ENCODE measurements at places on chromosomes 6 and 20. TPM values are rescaled to one million over a fixed set of nuclear protein-coding genes. Genes with fewer than 3 reads are reported as not detected.

The CDYL gene
- total RNA-seq, result 38.4 TPM

The AGPAT4 gene
- total RNA-seq, result 3.9 TPM

The WFDC5 gene
- not detected for total RNA-seq

The ULBP1 gene
- 0.86 TPM for total RNA-seq

The NRN1 gene
- not detected for total RNA-seq

The ID1 gene
- total RNA-seq, result 774 TPM

The CCN5 gene
- 0.26 TPM for total RNA-seq

The MYLK4 gene
- total RNA-seq, result 0.11 TPM

The NHLRC1 gene
- 1.3 TPM for total RNA-seq

GRCh38 chr6:136525586-136526195 is 24.5 kb downstream of the MAP7 start:
- no peak for DNase-seq

DNA sequence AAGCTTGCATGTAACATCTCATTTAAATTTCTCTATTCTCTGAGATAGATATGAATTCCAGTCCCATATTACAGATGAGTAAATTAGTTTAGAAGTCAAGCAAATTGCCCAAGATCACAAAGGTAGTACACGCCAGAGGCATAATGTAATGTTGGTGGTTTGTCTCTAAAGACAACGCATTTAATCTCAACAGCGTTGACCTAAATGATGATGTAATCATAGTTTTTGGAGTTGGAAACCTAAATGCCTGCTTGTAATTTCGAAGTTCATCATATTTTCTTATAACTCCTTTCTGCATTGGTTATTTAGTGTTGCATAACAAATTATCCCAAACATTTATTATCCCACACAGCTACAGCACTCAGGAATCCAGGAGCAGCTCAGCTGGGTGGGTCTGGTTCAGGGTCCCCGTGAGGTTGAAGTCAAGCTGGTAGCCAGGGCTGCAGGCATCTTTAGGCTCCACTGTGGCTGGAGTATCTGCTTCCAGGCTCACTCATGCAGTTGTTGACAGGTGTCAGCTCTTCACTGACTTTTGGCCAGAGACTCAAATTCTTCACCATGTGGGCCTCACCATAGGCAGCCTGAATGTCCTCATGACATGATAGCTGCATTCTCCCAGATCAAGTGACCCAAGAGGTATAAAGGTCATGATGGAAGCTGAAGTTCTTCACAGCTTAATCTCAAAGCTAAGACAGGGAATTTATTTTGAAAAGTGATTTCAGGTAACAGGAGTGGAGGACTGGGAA is 122.0 kb upstream of the SPTLC3 start:
- no peak for DNase-seq

DNA sequence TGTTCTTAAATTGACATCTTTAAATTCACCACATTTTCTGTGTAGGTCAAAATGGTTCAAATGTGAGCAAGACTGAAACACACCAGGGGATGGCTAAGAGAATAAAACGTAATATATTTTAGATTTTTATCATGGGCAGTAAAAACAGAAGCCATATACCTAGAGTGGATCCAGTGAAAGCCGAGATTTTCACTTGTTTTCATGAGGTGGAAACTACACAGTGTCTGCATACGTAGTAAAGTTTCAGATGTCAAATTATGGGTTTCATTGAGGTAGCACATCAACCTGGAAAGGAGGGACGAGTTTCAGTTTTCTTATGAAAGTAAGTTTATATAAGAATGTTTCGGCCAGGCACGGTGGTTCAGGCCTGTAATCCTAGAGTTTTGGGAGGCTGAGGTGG is 25.9 kb downstream of the METTL24 start:
- no peak for DNase-seq

DNA sequence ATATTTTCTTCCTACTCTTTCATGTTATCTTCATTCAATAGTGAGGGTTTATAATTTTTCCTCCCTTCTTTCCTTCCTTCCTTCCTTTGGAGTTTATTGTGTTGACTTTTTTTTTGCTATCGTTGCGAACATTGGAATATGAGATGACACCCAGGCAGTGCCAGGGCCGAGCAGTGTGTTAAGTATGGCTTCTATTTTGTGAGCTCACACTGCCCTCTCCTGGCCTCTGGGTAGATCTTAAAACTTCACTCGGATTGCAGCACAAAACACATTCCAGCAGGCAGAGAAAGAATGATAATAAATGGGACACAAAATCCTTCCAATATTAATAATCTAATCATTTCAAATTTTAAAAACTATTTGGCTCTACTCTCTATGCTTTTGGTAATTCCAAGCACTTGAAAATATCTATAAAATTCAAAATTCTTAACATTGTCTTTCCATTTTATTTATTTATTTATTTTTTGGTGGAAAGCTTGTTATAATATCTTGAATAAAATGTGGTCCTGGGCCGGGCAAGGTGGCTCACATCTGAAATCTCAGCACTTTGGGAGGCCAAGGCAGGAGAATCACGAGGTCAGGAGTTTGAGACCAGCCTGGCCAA is 147.4 kb upstream of the OLIG3 start:
- peak; percentile 65 for DNase-seq

DNA sequence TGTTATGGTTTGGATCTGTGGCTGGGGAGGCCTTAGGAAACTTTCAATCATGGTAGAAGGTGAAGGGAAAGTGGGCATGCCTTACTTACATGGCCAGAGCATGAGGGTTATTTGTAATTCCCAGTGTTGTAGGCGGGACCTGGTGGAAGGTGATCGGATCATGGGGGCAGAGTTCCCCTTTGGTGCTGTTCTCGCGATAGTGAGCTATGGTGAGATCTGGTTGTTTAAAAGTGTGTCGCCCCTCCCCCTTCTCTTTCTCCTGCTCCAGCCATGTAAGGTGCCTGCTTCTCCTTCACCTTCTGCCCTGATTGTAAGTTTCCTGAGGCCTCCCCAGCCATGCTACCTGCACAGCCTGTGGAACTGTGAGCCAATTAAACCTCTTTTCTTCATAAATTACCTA is 145.8 kb downstream of the TFAP2C start:
- no peak for DNase-seq

- DNase-seq, result no peak
Measured at GRCh38 chr6:39999006-39999867, 65.0 kb upstream of the MOCS1 start.

DNA sequence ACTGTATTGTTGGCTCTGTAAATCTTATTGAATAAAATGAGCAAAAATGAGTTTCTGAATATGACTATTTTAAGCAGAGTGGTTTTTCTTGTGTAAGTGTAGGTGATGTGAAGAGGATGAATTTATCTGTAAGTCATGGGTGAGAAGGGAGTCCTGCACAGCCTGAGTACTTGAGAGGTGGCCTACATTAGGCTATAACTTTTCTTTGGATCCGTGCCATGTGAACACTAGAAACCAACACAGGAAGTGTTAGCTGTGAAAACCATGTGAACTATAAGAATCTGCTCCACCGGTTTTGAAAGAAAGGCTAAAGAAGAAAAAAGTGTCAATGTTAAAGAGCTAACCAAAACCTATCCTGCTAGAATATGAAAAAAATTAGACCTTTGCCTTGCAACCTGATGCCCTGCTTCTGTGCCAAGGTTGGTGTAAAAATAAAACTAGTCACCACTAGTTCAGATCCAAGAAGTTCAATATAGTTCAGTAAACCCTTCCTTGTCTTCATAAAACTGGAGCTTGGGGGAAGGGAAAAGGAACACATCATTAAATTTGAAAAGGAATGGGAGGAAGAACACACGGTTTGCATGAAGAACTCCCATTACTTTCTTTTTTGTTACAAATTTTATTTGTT is 21.3 kb downstream of the PLCB1 start:
- DNase-seq, result peak; percentile 28

- DNase-seq, result no peak
Measured at GRCh38 chr20:25535762-25536161, 49.6 kb downstream of the NINL start.

GRCh38 chr6:99350573-99350972 is 1.1 kb upstream of the FAXC start:
- no peak for DNase-seq

GRCh38 chr20:33842346-33842745 is 31.2 kb downstream of the CHMP4B start:
- no peak for DNase-seq

- peak; percentile 56 for DNase-seq
Measured at GRCh38 chr6:167825332-167826229, 1.1 kb upstream of the AFDN start.

DNA sequence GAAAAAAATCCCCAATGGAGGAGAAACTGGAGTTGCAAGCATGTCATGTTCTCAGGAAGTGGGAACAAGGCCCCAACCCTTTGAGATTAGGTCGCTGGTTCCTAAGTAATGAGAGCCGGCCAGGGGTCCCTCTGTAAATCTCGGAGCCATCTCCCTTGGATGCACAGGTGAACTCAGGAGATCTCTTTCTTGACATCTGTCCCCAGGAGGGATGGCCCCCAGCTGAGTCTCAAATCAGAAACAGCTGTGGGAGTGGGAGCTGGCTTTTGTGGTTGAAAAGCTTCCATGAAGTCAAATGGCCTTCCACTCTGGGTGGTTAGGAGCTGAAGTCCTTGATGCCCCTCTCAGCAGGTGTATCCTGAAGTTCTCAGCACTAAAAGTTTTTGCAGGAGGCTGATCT is 257.1 kb downstream of the BMP7 start:
- no peak for DNase-seq

- no peak for DNase-seq
Measured at GRCh38 chr20:6605055-6605935, 162.2 kb upstream of the BMP2 start.

GRCh38 chr6:14110001-14110818 is 7.4 kb upstream of the CD83 start:
- DNase-seq, result no peak

DNA sequence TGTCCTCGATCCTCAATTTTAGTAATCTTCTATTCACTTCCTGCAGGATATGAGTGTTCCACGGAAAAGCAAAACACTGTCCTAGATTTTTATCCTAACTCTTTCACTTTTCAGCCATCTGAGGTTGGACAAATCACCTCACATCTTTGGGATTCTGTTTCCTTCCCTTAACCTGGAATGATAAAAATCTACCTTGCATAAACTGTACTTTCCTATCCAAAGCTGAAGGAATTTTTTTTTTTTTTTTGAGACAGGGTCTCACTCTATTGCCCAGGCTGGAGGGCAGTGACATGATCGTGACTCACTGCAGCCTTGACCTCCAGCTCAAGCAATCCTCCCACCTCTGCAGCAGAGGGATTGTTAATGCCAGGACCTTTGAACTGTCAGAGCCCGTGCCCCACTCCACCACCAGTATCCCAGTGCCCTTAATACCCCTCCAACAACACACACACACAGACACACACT is 20.5 kb downstream of the CAPN11 start:
- DNase-seq, result peak; percentile 40

DNA sequence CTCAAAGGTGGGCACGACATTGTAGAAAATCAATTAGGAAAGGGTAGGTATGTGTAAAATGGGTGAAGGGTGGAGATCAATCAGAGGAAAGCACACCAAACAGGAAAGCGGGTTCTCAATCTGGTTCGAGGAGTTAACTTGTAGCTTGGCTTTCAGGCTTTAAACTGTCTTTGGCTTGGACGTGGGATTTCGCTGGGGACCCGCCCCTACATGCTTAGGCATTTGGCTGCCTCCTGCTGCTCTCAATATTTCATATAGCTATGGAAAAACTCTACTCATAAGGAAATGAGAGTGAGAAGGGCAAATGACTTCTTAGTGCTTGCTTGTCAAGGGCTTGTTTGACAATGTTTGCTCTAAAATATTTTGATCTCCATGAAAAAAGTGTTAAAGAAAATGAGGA is 38.1 kb upstream of the PDE7B start:
- no peak for DNase-seq

- DNase-seq, result no peak
Measured at GRCh38 chr6:89180971-89181370, 35.1 kb downstream of the PM20D2 start.

DNA sequence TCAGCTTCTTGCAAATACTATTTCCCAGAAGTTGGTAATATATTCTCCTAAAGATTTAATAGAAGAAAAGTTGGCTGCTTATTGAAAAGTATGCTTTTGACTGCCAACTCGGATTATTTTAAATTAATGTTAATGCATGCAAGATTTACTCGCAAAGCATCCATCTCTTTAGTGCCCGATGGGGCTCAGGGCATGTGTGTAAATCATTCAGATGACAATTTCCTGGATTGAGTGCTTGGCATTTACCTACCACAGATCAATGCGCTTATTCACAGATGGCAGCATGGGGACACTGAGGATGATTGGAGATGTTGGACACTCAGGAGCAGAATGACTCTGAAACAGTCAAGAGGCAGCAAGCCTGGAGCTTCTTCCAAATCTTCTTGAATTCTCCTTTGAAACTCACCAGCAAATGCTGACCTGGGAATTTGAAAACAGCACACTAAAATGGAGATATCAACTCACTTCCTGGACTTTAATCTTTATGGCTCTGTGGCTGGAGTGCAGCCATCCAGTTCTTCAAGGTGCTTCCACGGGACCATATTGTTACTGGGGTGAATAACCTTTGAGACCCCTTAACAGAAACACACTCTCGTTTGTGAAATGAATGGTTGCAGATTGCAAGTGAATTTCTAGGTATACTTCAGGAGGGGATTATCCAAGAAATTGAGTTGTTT is 34.1 kb upstream of the TIAM2 start:
- DNase-seq, result no peak

- DNase-seq, result no peak
Measured at GRCh38 chr6:138607478-138608433, 108.5 kb upstream of the NHSL1 start.

DNA sequence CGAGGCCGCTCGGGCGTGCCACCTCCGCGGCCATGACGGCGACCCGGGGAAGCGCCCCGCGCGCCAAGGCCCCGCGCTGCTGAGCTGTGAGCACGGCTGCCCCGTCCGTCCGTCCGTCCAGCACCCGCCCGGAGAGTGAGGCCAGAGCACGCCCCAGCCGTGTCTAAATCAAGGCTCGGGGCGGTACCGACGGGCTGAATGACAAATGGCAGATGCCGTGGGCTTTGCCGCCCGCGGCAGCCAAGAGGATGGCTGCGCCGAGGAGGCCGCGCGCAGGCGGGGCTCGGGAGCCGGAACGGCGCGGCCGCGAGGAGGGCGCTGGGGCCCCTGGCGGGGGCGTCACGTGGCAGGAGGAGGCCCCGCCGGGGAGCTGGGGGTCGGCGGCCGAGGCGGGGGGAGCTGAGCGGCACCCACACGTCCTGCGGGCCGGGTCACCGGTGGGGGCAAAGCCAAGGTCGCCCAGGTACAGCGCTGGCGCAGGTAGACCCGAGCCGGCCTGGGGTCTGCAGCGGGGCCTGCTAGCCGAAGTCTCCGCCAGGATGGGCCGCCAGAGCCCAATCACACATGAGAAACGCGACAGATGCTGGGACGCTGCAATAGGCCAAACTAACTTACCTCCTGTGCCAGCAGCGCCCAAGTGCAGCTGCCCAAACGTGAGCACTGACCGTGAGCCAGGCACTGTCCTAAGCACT is at the start of gene PLAGL1:
Gene PLAGL1 (minus strand): TSS at position 140 of the 692 bp plus-strand sequence. CDS start 60,123 bp downstream, outside the sequence.
- peak; percentile 70 for DNase-seq

DNA sequence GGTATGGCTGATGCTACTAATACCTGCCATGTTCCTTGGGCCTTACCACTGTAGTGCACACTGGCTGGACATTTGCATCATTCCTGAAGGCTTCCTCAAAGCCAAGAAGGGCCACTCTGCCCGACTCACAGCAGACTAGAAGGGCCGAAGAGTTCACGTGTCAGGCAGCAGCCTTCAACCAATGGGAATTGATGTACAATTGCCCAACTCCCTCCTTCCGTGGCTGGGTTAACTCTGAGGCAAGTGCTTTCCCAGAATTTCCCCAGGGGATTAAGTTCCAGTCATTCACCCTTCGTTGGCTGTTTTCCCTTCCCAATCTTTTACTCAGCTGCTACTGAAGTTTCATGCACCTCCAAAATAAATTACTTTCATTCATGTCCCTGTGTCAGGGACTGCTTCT is 29.8 kb downstream of the PSMB9 start:
- no peak for DNase-seq

Measured in PC-3 (cell line).